GM23338 (cell line): ENCODE measurements at places on chromosomes 1 and 21. TPM values are rescaled to one million over a fixed set of nuclear protein-coding genes. Genes with fewer than 3 reads are reported as not detected.

Gene CGN
- 37.0 and 46.1 TPM in 2 replicates for total RNA-seq

DNA sequence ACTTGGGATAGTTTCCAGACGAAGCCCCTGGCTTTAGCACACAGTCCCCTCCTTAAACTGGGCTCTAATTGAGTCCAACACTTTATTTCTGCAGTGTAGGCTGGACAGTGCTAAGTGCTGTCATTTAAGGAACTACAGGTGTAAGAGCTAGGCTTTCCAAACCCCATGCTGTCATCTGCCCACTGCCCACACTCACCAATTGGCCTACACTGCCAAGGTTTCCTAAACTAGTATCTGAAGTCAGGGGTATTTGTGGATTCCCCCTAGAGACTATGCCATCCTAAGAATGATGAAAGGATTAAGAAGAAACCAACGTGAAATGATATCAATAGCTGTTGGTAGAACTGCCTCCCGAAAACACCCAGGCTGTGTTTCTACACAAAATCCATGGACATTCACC lies 160.9 kb downstream of the TBX15 start:
- DNase-seq: no peak
- no peak overlapping the region for H3K4me3 ChIP-seq
- H3K27ac ChIP-seq: no peak overlapping the region
- no peaks in the 10 kb centered on the region; the same call in 1 of the 2 replicates for H3K36me3 ChIP-seq
- H3K27me3 ChIP-seq: no peaks in the 10 kb centered on the region

DNA sequence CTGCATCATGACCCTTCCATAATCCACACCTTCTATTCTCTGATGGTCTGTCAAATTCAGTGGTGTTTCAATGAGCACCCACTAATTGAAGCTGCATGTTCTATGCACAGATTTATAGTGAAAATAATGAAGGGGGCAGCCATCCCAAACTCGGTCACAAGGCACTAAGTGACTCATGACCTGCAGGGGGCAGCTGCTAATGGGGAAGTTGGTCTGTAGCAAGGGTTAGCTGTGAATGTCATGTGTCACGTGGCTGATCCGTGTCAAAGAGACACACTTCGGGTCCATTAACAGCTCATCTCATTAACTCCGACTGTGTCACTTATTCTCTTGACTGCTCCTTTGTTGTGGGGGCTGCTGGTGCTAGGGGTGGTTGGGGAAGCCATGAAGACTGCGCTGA lies 306.6 kb downstream of the PCP4 start:
- H3K4me1 ChIP-seq: no peaks in the 10 kb centered on the region
- H3K27me3 ChIP-seq: no peaks in the 10 kb centered on the region
- H3K4me3 ChIP-seq: no peak overlapping the region
- no peaks in the 10 kb centered on the region; the same call in 1 of the 2 replicates for H3K36me3 ChIP-seq
- peak; percentile 33 for DNase-seq

DNA sequence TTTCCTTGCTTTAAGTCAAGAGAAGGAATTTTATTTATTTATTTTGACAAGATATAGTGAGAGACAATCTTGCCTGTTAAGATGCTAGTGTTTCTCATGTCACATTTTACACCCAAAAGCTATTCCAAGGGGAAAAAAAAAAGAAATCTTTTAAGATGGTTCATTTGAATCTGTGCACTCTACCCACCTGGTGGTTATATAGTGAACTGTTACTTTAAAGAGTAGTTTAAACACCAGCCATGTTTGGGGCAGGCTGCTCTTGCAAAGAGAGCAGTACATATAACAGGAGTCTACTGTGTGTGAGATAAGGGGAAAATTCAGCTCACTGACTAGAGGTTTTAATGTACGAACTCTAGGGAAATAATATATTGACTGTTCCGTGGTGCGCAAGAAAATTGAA lies 3.3 kb upstream of the ELAVL4 start:
- DNase-seq: peak; percentile 69
- no peaks in the 10 kb centered on the region for H3K27me3 ChIP-seq
- H3K36me3 ChIP-seq: no peaks in the 10 kb centered on the region
- no peak overlapping the region for H3K4me3 ChIP-seq
- peaks cover 25% of the 10 kb centered on the region for H3K4me1 ChIP-seq

Gene CFHR5
- not detected in 2 replicates for total RNA-seq

GRCh38 chr1:172341697-172342096 lies 78.8 kb upstream of the C1orf105 start:
- H3K27ac ChIP-seq: no peak overlapping the region
- DNase-seq: no peak
- peaks cover 25% of the 10 kb centered on the region for H3K4me1 ChIP-seq
- H3K27me3 ChIP-seq: no peaks in the 10 kb centered on the region
- no peaks in the 10 kb centered on the region for H3K36me3 ChIP-seq

DNA sequence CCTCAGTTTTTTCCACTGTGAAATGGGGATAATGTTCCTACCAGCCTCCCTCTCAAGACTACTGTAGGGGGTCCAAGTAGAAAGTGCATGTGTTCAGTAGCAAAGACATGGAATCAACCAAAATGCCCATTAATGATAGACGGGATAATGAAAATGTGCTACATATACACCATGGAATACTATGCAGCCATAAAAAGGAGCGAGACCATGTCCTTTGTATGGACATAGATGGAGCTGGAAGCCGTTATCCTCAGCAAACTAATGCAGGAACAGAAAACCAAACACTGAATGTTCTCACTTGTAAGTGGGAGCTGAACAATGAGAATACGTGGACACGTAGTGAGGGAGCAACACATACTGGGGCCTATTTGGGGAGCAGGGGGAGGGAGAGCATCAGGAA lies 6.1 kb upstream of the ZNF362 start:
- peaks cover 8% of the 10 kb centered on the region; the same call in 1 of the 2 replicates for H3K27me3 ChIP-seq
- no peak overlapping the region for H3K27ac ChIP-seq
- DNase-seq: no peak
- H3K4me1 ChIP-seq: peaks cover 23% of the 10 kb centered on the region
- H3K36me3 ChIP-seq: no peaks in the 10 kb centered on the region

DNA sequence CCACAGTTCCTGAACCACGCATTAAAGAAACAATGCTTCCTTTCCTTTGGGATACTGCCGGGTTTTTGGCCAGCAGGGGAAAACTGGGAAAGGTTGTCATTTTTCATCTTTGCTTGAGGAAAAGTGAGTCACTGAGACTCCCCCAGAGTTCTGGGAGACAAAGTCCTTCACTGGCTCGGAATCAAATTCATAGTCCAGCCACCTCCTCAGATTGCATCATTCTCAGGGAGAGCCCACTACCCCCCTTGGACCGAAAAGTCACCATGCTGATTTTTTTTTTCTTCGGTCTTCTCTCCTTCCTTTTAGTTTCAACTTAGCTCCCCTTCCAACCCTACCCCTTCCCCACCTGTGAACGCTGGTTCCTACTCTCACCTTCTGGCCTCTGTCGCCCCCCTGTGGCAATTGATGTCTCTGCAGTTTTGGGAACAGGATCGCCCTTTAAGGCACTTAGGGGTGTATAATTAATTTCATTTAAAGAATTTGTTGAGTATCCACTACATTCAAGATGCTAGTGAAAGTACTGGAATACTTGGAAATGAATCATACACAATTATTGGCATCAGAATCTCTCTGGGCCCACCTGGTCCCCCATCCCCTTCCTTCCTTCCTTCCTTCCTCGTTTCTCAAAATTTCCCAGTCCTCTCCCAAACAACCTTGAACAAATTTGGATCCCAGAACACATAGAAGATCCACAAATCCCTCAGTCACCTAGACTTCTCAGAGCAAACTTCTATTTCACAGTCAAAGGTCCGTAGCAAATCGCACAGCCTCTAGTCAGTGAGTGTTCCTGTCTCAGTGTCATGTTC lies 6.9 kb downstream of the ACKR1 start:
- DNase-seq: peak; percentile 92
- H3K27me3 ChIP-seq: no peaks in the 10 kb centered on the region
- 0 out of 2 replicates have a peak overlapping the region, but pooled peaks have one; percentile 19 for H3K4me3 ChIP-seq
- no peaks in the 10 kb centered on the region for H3K36me3 ChIP-seq
- H3K4me1 ChIP-seq: peaks cover 12% of the 10 kb centered on the region
